Upper lobe of left lung (tissue), 6 donors: ENCODE measurements at places on chromosomes 11 and 22. TPM values are rescaled to one million over a fixed set of nuclear protein-coding genes. Genes with fewer than 3 reads are reported as not detected.

- no peaks in the 10 kb centered on the region for H3K4me1 ChIP-seq
- H3K27ac ChIP-seq = no peak overlapping the region
- DNase-seq = no peak
- H3K4me3 ChIP-seq = no peak overlapping the region
Measured at GRCh38 chr11:105574974-105575373, 34.9 kb upstream of the GRIA4 start.

The PARVA gene
- total RNA-seq = 55.2 TPM

DNA sequence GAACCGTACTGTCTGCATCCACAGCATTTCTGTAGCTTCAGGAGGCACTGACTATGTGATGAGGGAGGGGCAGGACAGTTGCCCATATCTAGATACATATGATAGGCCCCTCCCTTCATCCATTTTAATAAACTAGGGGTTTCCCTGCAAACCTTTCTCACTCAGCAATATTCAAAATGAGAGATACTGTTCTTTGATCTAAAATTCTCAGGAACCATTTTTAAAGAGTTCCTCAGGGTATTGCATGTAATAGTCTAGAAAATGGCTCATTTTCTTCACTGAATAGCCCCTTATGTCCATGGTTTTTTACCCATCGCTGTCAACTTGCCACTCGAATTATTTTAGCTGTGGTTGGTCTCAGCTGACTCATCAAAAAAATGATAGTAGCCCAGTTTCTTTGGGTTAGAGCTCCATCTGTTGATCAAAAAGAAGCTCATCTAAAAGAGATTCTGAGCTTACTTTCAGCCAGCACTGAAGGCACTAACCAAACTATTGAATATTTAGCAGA, 37.0 kb upstream of the DNAJB7 start:
- H3K27ac ChIP-seq = no peak overlapping the region
- peaks cover 17% of the 10 kb centered on the region for H3K36me3 ChIP-seq
- no peaks in the 10 kb centered on the region for H3K4me1 ChIP-seq
- no peak for DNase-seq
- no peaks in the 10 kb centered on the region for H3K27me3 ChIP-seq

GRCh38 chr11:44047298-44047697, 483 bp upstream of the ACCSL start:
- no peak overlapping the region for H3K27ac ChIP-seq
- no peak overlapping the region for H3K4me3 ChIP-seq
- no peaks in the 10 kb centered on the region for H3K36me3 ChIP-seq
- no peaks in the 10 kb centered on the region for H3K4me1 ChIP-seq

The ANGPTL5 gene
- 0.15 TPM for total RNA-seq

GRCh38 chr11:66361502-66361941, 10.0 kb downstream of the SLC29A2 start:
- peaks cover 4% of the 10 kb centered on the region for H3K36me3 ChIP-seq
- H3K27ac ChIP-seq = no peak overlapping the region
- no peaks in the 10 kb centered on the region for H3K27me3 ChIP-seq
- DNase-seq = no peak

DNA sequence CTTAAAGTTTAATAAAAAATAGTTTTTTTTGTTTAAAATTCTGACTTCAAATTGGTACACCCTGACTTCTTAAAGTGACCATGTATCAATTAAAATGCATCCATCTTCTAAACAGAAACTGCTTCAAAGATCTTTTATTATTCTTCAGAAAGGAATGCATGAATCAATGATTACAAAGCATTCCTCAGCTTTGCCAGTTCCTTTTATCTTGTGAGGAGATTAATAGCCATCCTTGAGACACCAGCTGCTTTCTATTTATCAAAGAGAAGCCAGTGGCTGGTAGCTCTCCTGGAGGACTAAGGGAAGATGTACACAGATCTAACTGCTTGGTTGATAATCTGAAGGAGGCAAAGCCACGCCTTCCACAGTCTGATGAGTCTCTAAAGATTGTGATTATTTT, 2222.5 kb downstream of the LRRC4C start:
- no peak overlapping the region for H3K27ac ChIP-seq
- H3K4me3 ChIP-seq = no peak overlapping the region
- DNase-seq = no peak
- H3K27me3 ChIP-seq = no peaks in the 10 kb centered on the region
- no peaks in the 10 kb centered on the region for H3K36me3 ChIP-seq

GRCh38 chr11:57514538-57515331, 767 bp downstream of the SLC43A1 start:
- H3K4me1 ChIP-seq = peaks cover 11% of the 10 kb centered on the region
- peak; percentile 92 for DNase-seq
- H3K27me3 ChIP-seq = no peaks in the 10 kb centered on the region
- H3K4me3 ChIP-seq = peak overlapping the region; percentile 81
- H3K36me3 ChIP-seq = no peaks in the 10 kb centered on the region

The CRYBB3 gene
- not detected for total RNA-seq

GRCh38 chr22:31947296-31947695, 3.0 kb downstream of the YWHAH start:
- H3K4me1 ChIP-seq = peaks cover 43% of the 10 kb centered on the region
- no peak overlapping the region for H3K4me3 ChIP-seq
- no peaks in the 10 kb centered on the region for H3K27me3 ChIP-seq
- H3K36me3 ChIP-seq = peaks cover 4% of the 10 kb centered on the region

GRCh38 chr11:57539342-57539741, 1.9 kb downstream of the SMTNL1 start:
- no peaks in the 10 kb centered on the region for H3K4me1 ChIP-seq
- H3K27me3 ChIP-seq = no peaks in the 10 kb centered on the region
- no peak overlapping the region for H3K4me3 ChIP-seq
- H3K36me3 ChIP-seq = no peaks in the 10 kb centered on the region
- H3K27ac ChIP-seq = no peak overlapping the region

The OR52E8 gene
- not detected for total RNA-seq

GRCh38 chr22:44311104-44311854, 1.5 kb downstream of the SHISAL1 start:
- peaks cover 11% of the 10 kb centered on the region for H3K4me1 ChIP-seq
- DNase-seq = no peak
- H3K4me3 ChIP-seq = no peak overlapping the region

The OR5B21 gene
- not detected for total RNA-seq

GRCh38 chr11:66289548-66290329, 796 bp upstream of the YIF1A start:
- H3K36me3 ChIP-seq = no peaks in the 10 kb centered on the region
- peak overlapping the region; percentile 94 for H3K4me3 ChIP-seq
- DNase-seq = peak; percentile 90
- peak overlapping the region; percentile 94 for H3K27ac ChIP-seq
- H3K4me1 ChIP-seq = peaks cover 28% of the 10 kb centered on the region
- peaks cover 29% of the 10 kb centered on the region for H3K27me3 ChIP-seq

DNA sequence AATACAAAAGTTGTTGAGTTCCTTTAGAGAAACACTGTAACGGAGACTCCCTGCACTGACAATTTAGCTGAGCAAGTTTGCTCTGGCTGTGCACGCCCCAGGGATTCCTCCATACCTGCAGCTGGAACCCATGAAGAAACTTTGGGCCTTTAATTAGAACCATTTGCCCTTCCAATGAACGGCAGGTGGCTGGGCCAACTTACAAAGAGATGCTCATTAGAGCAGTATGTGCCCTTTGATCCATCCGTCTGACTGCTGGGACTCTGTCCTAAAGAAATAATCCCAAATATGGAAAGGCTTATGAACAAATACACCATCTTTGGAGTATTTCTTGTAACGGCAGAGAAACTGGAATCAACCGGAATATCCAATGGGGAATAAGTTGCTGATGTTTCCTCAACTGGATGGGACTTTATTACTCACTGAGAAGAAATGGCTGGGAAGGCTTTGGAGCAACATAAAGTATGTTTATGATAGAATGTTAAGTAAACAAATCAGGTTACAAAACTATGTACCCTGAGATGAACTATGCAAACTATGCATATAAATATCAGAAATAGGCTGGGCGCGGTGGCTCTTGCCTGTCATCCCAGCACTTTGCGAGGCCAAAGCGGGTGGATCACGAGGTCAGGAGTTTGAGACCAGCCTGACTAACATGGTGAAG, 24.4 kb upstream of the FBLN1 start:
- H3K4me3 ChIP-seq = no peak overlapping the region
- no peak for DNase-seq
- H3K27ac ChIP-seq = no peak overlapping the region
- H3K4me1 ChIP-seq = no peaks in the 10 kb centered on the region

The NAALAD2 gene
- 1.6 TPM for total RNA-seq

GRCh38 chr11:63179432-63180041, 35.5 kb upstream of the SLC22A24 start:
- H3K36me3 ChIP-seq = no peaks in the 10 kb centered on the region
- no peak for DNase-seq
- no peaks in the 10 kb centered on the region for H3K4me1 ChIP-seq
- H3K27ac ChIP-seq = no peak overlapping the region

GRCh38 chr11:115623021-115623451, 118.8 kb upstream of the CADM1 start:
- no peak overlapping the region for H3K27ac ChIP-seq
- H3K4me3 ChIP-seq = no peak overlapping the region
- no peaks in the 10 kb centered on the region for H3K36me3 ChIP-seq
- DNase-seq = peak; percentile 36
- no peaks in the 10 kb centered on the region for H3K4me1 ChIP-seq

The TMEM45B gene
- total RNA-seq = 13.1 TPM

- no peaks in the 10 kb centered on the region for H3K27me3 ChIP-seq
- H3K27ac ChIP-seq = peak overlapping the region; percentile 88
- H3K36me3 ChIP-seq = peaks cover 8% of the 10 kb centered on the region
Measured at GRCh38 chr22:37610480-37611129, 2.0 kb downstream of the GGA1 start.

DNA sequence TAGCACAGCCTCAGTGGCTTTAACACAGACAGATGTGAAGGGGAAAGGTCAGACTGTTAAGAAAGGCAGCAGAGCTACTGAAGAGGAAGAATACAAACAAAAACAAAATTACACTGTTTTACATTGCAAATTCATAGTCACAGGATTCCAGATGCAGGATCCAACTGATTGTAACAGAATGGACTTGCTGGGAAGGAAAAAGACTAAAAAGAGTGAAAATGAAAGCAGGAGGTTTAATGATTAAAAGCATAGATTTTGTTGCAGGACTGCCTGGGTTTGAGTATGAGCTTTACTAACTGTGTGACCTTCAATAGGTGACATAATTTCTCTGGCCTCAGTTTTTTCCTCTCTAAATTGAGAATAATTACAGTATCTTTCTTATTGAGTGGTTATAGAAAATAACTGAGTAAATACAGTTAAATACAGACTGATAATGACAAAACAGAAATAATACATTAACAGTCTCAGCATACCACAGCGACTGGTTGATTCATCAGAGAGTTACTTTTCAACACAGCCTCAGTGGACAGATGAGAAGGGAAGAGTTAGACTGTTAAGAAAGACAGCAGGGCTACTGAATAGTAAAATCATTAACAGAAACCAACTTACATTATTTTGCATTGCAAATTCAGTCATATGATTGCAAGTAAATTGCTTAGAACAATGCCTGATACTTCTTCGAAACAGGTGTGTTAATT, 704.2 kb upstream of the TENM4 start:
- H3K27ac ChIP-seq = no peak overlapping the region
- no peaks in the 10 kb centered on the region for H3K4me1 ChIP-seq
- no peaks in the 10 kb centered on the region for H3K27me3 ChIP-seq

GRCh38 chr11:111541254-111542061, 938 bp downstream of the LAYN start:
- H3K27ac ChIP-seq = peak overlapping the region; percentile 90
- H3K4me3 ChIP-seq = peak overlapping the region; percentile 48
- peak; percentile 85 for DNase-seq
- peaks cover 15% of the 10 kb centered on the region for H3K4me1 ChIP-seq

The IL17REL gene
- not detected for total RNA-seq

GRCh38 chr11:63680834-63681320, 423 bp upstream of the RTN3 start:
- DNase-seq = no peak
- peak overlapping the region; percentile 100 for H3K27ac ChIP-seq
- H3K27me3 ChIP-seq = no peaks in the 10 kb centered on the region
- H3K4me1 ChIP-seq = peaks cover 25% of the 10 kb centered on the region
- H3K36me3 ChIP-seq = no peaks in the 10 kb centered on the region

The CTSD gene
- total RNA-seq = 1,180 TPM

GRCh38 chr22:38755155-38755910, 465 bp downstream of the SUN2 start:
- H3K4me3 ChIP-seq = peak overlapping the region; percentile 61
- H3K4me1 ChIP-seq = peaks cover 45% of the 10 kb centered on the region
- no peaks in the 10 kb centered on the region for H3K27me3 ChIP-seq
- H3K36me3 ChIP-seq = peaks cover 26% of the 10 kb centered on the region
- peak overlapping the region; percentile 97 for H3K27ac ChIP-seq

The TRPM5 gene
- total RNA-seq = not detected

DNA sequence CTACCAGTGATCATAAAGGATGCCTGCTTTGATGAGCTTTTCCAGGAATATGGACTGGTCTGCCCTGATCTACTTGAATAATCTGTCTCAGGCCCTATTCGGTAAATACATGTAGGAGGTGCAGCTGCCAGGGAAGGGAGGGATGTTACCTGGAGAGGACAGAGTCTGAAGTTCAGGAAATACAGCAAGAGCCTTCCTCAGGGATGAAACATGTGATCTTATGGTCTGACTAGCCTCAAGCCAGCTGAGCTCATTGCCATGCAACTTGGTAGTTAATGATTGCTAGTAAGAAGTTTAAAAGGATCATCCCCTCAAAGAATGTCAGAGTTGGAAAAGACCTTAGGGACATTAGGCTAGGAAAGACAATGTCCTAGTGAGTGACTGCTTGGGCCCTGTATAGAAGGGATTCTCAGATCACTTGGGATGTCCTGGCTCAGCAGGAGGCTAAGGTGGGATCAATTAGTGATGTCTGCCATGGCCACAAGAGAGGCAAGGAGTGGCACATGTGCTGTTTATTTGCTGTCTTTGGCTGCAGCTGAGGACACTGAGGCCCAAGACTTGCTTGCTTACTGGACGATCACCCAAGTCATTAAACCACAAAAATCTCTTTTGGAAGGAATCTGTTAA, 18.5 kb downstream of the PTPRJ start:
- peaks cover 9% of the 10 kb centered on the region for H3K4me1 ChIP-seq
- no peak for DNase-seq
- no peaks in the 10 kb centered on the region for H3K36me3 ChIP-seq
- H3K27ac ChIP-seq = peak overlapping the region; percentile 39

The TYR gene
- total RNA-seq = not detected

DNA sequence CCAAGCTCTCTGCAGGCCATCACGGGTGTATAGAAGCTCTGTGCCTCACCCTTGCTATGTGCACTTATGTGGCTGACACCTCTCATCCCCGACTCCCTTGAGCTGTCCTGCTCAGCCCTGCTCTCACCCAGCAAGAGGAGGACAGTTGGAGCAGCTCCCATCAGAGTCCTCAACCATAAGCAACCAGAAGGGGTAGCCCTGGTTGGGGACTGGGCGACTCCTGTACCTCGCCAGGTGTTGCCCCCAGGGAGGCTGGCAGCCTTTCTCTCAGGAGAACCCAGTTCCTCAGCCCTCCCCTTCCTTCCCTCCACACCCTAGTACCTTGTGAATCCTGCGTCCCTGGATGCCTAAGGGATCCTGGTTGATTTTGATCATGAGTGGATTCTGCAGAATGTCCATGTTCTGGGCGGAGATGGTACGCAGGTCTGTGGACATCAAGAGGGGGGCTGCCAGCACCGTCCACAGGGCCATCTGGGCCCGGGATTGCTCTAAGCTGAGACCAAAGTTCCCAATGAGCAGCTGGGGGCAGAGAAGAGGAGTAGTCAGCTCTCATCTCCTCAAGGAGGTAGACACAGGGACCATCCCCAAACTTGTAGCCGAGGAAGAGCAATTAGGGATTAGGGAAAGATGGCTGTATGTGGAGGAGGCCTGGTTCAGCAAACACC, 8.0 kb downstream of the NAGA start:
- H3K36me3 ChIP-seq = peaks cover 67% of the 10 kb centered on the region
- H3K27me3 ChIP-seq = no peaks in the 10 kb centered on the region
- no peak for DNase-seq
- no peak overlapping the region for H3K27ac ChIP-seq

GRCh38 chr11:29300420-29300819, 716.4 kb downstream of the KCNA4 start:
- H3K4me3 ChIP-seq = no peak overlapping the region
- H3K4me1 ChIP-seq = no peaks in the 10 kb centered on the region
- no peak for DNase-seq
- no peak overlapping the region for H3K27ac ChIP-seq
- no peaks in the 10 kb centered on the region for H3K36me3 ChIP-seq
